ENCODE measurements at places on chromosomes 16 and 17.

DNA sequence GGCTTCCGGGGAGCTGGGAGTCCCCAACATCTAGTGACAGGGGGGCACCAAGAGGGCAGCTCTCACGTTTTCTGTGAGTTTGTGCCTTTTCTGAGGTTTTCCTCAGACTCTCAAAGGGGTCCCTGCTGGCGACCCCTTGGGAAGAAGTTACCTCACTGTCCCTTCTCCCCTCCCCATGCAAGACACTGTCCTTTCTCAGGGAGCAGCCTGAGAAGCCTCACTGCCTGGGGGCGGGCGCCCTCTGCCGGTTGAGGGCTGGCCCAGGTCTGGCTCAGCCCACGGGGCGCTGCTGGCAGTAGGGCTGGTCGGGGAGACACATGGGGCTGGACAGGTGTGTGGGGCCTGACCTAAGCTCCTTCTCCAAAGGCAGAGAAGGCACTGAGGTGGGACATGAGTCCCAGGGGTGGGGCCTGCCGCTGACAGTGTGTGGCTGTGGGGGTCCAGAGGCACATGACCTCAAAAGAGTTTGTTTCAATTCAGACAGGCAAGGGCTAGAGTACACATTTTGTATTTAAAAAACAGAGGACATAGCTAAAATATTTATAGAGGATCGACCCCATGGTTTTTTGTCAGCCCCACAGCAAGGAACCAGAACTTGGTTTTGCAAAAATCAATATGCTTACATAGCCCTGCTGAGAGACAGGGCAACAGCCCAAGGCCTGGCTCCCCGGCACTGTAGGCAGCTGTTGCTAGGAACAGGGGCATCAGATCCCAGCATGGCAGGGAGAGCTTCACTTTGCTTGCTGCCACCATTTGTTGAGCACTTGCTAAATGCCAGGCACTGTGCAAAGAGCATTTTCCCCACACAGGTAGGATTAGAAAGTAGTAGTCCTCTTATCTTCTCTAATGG lies 18.5 kb upstream of the ALDH3A1 start:
- peak; percentile 79 for DNase-seq

GRCh38 chr16:48310908-48311641 lies 63.7 kb upstream of the ABCC11 start:
- DNase-seq, result no peak

- no peak for DNase-seq
These were observed 101.0 kb downstream of the METRNL start for GRCh38 chr17:83180264-83180995.

DNA sequence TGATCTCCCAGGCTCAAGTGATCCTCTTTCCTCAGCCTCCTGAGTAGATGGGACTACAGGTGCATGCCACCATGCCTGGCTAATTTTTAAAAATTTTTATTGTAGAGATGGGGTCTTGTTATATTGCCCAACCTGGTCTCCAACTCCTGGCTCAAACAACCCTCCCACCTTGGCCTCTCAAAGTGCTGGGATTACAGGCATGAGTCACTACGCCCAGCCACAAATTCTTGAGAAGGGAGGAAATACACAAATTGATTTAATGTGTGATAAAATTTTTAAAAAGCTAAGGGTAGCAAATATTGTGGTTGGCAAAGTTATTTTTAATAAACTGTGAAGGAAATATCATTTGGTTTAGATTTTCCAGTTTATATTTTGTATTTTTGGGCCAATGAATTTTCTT lies 9.6 kb downstream of the ITGAD start:
- DNase-seq, result no peak

GRCh38 chr16:83721676-83722075 lies 86.1 kb upstream of the HSBP1 start:
- no peak for DNase-seq

- DNase-seq, result no peak
These were observed 563 bp downstream of the ZNF771 start for GRCh38 chr16:30407804-30408534.

DNA sequence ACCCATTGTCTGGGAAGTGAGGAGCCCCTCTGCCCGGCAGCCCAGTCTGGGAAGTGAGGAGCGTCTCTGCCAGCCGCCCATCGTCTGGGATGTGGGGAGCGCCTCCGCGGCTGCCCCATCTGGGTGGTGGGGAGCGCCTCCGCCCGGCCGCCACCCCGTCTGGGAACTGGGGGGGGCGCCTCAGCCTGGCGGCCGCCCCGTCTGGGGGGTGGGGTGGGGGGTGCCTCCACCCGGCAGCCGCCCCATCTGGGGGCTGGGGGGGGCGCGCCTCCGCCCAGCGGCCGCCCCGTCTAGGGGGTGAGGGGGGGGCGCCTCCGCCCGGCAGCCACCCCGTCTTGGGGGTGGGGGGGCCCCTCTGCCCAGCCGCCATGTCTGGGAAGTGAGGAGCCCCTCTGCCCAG lies 78.4 kb downstream of the RPGRIP1L start:
- DNase-seq, result no peak

DNA sequence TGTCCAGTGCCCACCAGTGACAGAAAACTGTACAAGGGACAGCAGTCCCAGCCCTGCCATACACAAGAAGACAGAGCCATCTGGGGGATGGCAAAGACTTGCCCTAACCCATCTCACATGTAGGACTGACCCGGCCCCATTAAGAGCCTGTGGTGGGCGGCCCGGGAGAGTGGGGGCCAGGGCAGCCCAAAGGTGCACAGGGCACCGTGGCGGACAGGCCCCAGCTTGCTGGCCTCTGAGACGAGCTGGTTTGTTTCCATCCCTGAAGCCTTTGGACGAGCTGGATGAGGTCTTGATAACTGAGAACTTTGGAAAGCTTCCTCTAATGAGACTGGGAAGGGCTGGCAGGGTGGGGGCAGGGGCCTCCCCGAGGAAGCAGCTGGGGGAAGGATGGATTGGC lies 11.0 kb upstream of the RCVRN start:
- DNase-seq, result no peak

- DNase-seq, result no peak
These were observed 11.5 kb upstream of the RIPOR1 start for GRCh38 chr16:67517155-67517445.

GRCh38 chr17:62597920-62598319 lies 29.6 kb upstream of the MRC2 start:
- DNase-seq, result no peak

DNA sequence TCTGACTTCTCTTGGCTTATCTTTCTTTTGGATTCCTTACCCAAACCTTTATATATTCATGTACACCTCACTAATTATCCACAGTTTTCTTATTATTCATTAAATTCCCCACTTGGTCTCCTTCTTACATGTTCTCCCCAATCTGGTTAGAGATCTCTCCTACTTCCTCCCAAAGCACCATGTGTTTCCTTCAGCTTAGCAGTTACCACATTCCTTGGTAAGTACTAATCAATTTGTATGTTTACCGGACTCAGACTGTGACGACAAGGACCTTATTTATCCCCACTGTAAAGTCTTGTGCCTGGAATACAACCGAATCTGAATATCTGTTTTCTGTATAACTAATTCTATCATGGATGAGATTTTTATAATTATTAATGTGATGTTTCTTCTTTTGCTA lies 389.5 kb downstream of the KCNJ2 start:
- DNase-seq, result no peak

DNA sequence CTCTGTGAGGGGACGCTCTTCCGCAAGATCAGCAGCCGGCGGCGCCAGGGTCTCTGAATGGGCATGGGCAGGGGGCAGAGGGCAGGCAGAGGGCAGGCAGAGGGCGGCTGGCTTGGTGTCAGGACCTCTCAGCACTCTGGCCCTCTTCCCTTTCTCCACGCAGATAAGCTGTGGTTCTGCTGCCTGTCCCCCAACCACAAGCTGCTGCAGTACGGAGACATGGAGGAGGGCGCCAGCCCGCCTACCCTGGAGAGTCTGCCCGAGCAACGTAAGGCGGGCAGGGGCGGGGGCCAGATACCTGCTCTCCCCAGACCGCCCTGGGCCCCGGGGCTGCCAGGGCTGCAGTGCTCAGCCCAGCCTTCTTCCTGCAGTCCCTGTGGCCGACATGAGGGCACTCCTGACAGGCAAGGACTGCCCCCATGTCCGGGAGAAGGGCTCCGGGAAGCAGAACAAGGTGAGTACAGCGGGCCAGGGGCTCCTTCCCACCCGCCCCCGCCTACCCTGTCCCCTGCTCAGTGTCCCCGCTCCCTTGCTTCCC lies 4.1 kb downstream of the ELMO3 start:
- no peak for DNase-seq

DNA sequence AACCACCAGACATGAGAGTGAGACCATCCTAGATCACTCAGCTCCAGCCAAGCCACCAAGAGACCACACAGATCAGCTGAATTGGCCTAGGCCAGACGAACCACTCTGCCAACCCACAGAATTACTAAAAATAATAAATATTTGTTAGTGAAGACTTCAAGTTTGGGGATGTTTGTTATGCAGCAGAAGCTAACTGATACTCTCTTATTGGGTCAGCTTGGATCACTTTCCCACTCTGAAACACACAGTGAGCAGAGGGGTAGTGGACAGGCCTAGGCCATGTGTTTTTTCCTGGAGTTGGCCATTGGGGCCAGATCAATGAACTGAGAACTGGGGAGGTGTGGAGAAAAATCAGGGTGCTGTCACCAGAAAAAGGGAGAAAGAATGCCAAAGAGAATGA lies 15.6 kb upstream of the ITPRIPL2 start:
- no peak for DNase-seq

DNA sequence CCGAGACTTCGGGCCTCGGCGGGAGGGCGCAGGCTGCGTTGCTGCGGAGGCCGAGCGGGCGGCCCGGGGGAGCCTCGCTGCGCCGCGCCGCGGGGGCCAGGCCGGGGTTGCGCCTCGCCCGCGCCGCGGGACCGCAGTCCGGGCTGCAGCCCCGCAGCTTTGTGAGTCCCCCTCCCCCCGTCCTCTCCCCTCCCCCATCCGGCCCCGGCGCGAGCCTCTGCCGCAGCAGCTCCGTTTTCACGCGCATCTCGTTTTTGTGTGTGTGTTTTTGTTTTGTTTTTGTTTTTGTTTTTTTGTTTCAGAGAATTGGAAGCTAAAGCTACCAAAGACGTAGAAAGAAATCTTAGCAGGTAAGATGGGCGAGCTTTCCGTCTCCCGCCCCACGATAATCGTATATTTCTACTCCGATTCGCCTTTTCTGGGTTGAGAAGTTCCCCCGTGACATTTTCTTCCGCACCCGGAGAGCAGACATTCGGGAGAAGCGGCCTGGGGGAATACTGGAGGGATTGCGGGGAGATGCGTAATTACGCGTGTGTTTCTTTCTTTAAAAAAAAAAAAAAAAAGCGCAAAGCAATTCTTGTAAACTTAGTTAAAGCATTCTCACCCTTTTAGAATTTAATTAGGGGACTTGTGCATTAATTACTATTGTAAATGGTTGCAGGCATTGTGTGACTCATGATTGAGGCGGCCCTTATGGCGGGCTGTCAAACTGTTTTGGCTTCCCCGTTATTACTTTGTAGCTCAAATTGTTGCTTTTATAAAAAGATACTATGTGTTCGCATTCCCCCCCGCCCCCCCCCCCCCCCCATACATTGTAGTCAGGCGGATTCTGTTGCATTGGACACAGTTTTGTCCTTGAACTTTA lies 732 bp downstream of the TNRC6A start:
- peak; percentile 47 for DNase-seq

DNA sequence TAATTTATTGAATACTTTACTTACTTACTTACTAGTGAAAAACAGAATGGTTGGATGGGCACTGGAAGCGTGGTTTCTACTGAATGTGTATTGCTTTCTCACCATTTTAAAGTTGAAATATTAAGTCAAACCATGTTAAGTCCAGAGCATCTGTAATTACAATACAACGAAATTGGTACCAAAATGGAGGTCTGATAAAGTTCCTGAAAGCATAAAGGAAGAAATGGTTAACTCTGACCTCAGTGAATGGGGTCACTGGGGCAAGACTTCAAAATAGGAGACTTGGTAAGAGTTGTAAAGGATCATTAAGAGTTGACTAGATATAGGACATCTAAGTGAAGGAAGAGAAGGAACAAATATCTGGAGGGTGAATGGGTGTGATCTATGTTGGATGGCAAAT lies 237.1 kb downstream of the MAF start:
- no peak for DNase-seq

GRCh38 chr16:50301626-50302471 lies 35.5 kb downstream of the ADCY7 start:
- no peak for DNase-seq

GRCh38 chr16:26668026-26668425 lies 398.7 kb upstream of the C16orf82 start:
- DNase-seq, result no peak

GRCh38 chr17:75182319-75182568 lies 515 bp downstream of the SUMO2 start:
- DNase-seq, result no peak

DNA sequence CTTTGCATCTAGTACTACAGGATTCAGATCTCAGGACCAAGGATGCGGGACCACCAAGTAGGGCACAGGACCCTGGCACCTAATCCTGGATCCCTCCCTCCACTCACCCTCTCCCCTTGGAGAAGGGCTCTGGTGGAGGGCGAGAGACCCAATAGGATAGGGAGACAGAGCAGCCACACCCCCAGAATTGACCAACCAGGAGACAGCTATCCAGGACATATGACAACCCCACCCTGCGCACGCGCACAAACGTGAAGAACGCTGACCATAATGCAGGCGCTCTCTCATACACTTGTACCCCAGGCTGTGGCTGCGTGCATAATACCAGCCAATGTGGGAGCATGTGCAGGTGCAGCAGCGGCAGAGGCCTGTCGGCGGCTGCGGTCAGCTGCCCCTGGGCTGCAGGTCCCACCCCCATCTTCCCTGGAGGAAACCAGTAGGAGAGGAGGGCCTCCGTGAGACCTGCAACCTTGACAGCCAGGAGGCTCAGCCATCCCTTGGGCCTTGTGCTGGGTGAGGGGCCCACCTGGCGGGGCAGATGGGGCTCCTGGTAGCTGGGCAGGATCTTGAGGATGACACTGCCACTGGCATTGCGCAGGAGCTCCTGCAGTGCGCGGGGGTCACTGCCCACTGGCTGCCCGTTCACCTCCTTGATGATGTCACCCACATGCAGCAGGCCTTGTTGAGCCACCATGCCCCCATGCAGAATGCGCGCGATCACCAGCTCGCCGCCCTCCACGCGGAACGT lies 25.4 kb downstream of the MPP2 start:
- no peak for DNase-seq

- DNase-seq, result no peak
These were observed 168.9 kb downstream of the SHISA9 start for GRCh38 chr16:13070268-13070667.

- DNase-seq, result peak; percentile 53
These were observed 633 bp downstream of the CDR2 start for GRCh38 chr16:22373662-22374310.

Measured in activated CD8-positive, alpha-beta memory T cell treated with anti-CD3 and anti-CD28 coated beads, Interleukin-2, amount 10 ng/mL, durations not matched to agents 7 days and 5 days (primary cell).